ENCODE measurements at places on chromosomes 7 and 10.

GRCh38 chr10:70087616-70088307, 35.1 kb downstream of the MACROH2A2 start:
- DNase-seq: no peak

GRCh38 chr10:90041585-90041984, 340.2 kb downstream of the KIF20B start:
- no peak for DNase-seq

- DNase-seq: no peak
Measured at GRCh38 chr7:37356911-37357636, 91.6 kb downstream of the ELMO1 start.

DNA sequence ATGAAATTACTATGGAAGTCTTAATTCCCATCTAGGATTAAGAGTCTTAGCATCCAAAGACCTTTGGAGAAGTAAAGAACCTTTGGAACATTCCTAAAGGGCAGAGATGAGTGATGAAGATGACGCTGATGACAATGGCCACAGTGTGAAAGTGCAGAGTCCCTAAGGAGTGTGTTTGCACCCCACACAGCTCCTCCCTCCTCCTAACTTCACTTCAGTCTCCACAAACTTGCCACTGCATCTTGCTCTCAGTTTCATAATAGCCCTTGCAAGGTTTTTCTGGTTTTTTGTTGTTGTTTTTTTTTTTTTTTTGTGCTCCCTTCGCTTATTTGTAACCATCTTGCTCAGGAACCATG, 117.5 kb upstream of the ANLN start:
- no peak for DNase-seq

DNA sequence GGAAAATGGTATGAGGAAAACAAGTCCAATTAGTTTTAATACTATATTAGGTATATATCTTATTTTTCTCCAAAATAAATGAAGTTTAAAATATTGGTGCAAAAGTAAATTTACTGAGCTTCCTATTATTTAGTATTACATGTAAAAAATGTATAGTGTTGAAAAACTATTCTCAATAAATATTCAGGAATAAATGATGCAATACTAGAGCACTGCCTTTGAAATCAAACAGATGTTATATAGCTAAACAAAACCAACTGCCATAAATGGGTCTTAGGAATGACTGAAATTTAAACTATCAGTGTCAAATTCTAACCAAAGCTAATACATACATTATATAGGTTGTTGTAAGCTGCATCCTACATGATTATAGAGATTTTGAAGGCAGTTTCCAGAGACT, 1434.0 kb upstream of the LRRTM3 start:
- DNase-seq: no peak

- DNase-seq: no peak
Measured at GRCh38 chr7:94432281-94432670, 37.6 kb downstream of the COL1A2 start.

DNA sequence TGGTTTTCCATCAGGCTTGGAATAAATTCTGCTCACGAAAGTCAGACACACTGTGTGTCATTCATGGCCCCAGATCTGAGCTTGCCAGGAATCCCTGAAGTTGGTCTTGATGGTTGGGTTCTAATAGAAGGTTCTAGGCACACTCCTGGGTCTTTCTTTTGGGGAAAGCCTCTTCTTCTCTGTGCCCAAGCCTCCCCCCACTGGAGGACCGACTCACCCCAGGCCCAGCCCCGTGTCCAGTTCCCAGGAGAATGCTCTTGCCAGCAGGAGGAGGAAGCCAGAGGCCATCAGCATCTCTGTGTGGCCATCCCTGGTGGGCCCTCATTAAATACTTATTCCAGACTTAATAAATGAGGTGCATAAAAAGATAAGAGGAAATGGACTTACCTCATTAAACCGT, 548.0 kb downstream of the TCERG1L start:
- no peak for DNase-seq

DNA sequence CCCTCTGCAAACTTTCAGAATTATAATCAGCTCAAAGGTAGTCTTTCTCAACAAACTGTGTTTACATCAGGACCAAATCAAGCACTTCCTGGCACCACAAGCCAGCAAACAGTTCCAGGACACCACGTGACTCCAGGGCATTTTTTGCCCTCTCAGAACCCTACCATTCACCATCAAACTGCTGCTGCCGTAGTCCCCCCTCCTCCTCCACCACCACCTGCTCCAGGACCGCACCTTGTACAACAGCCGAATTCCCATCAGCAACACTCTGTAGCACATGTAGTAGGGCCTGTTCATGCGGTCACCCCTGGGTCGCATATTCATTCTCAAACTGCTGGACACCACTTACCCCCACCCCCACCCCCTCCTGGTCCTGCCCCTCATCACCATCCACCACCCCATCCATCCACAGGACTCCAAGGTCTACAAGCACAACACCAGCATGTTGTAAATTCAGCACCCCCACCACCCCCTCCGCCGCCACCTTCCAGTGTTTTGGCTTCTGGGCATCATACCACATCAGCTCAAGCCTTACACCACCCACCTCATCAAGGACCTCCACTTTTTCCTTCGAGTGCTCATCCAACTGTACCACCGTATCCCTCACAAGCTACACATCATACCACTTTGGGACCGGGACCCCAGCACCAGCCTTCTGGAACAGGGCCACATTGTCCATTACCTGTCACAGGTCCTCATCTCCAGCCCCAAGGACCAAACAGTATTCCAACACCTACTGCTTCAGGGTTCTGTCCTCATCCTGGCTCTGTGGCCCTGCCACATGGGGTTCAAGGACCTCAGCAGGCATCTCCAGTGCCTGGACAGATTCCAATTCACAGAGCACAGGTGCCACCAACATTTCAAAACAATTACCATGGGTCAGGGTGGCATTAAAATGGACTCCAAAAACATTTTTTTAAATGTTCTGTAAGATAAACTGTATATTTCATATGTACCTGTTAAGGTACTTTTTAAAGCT, 98.7 kb downstream of the KMT2E start:
- DNase-seq: no peak

DNA sequence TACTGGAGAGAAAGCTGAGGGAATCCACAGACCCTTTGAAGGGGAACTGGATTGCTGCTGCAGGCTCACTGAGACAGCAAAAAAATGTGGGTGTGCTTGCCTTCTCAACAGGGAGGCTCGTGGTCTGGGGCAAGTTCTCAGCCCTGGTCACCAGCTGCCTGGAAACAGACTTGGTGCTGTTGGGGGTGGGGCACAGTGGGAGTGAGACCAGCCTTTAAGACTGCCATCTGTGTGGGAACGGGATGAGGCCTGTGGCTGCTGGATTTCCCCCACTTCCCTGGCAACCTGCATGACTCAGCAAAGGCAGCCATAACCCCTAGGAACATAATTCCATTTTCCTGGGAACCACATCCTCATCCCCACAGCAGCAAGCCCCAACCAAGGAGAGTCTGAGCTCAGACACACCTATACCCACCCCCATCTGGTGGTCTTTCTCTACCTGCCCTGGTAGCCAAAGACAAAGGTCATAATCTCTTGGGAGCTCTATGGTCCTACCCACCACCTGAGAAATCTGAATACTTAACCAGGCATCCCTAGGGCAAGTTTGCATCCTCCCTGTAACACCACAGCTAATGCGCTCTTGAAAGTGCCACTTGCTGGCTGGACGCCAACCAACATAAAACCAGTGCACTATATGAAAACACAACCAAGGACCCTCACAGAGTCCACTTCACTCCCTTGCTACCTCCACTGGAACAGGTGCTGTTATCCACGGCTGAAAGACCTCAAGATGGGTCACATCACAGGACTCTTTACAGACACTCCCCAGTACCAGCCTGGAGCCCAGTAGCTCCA, 45.0 kb upstream of the TFEC start:
- no peak for DNase-seq

DNA sequence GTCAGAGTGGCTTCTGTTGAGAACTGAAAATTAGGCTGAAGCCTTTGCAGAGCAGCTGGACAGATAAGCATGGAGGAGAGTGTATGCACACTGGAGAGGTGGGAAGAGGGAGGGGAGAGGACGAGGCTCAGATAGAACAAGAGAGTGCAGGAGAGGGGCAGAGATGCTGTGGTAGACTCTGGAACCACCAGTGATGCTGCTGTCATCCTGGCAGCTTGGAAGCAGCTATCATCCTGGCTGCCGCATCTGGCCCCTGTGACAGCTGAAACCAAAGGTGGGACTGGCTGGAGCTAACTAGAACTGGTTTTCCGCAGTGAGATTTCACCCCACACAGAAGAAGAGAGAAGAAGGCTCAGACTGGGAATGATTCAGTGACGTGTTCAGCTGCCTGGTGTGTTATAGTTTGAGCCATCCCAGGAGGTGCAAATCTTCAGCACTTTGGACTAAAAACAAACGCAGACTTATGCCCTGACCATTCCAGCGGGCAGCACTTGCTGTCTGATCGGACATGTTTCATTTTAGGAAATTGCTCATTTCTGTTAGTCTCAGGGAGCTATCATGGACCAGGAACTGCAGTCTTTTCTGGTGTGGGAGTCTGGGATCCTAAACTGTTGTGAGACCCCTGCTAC, 38.4 kb downstream of the EEPD1 start:
- DNase-seq: no peak

- no peak for DNase-seq
Measured at GRCh38 chr7:133070562-133070961, 11.3 kb downstream of the CHCHD3 start.

DNA sequence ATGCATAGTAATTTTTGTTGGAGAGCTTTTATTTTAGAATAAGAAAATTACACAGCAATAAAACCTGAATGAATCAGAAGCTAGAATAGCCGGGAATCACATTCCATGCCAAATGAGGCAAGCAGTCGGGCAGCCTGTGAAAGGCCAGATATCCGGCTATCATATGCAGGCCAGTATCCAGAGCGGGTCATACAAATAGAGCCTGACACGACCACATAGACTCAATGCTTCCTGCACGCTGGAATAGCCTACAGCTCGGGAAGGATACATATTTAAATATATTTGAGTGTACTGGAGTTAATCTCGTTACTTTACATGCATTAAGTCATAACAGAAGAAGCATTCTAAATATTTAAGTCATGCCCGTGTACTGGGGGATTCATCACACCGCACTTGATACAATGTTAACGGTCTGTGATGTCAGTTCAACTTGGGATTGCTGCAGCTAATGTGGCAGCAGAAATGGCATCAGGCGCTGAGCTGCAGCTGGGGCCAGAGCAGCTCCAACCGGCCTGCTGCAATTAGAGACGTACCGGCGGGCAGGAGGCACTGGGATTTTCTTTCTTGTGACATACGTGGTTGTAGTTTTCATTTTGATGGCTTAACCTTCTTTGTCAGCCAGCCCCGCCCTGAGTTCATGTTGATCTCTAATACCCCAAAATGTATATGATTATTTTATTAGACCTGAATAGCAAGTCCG, 112.0 kb downstream of the EBF3 start:
- no peak for DNase-seq

GRCh38 chr7:47505312-47506007, 76.5 kb downstream of the TNS3 start:
- no peak for DNase-seq

- no peak for DNase-seq
Measured at GRCh38 chr10:113569576-113569975, 16.7 kb downstream of the HABP2 start.

DNA sequence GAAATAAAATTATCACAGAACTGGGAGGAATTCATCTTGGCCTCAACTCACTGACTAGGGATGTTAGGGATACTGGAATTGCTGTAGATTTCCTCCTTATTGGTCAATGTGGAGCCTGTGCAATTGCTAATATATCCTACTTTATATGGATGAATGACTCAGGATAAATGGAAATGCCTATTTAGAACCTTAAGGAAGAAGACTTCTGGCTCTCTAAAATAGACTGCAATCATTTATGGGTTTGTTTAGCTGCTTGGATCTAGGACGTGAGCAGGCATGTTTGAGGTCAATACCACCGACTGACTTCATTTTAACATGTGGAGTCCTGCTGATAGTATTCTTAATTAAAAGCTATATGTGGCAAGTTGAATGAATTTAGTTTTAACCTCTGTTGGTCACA, 1040.1 kb upstream of the LRRN3 start:
- no peak for DNase-seq

GRCh38 chr10:6894405-6894804, 314.3 kb upstream of the PRKCQ start:
- no peak for DNase-seq

DNA sequence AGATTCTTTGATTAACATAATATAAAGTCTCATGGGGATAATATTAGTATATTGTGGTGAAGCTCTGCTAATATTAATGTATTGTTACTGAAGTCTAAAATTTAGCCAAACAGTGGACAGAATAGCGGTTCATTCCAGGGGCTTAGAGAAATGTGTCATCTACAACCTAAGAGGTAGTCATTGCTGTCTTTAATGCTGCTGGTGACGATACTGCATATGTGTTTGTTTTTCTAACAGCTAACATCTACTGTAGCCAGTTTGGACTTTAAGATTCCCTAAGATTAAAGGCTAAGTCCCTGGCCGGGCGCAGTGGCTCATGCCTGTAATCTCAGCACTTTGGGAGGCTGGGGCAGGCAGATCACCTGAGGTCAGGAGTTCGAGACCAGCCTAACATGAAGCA, 102.0 kb upstream of the SAMD8 start:
- no peak for DNase-seq

DNA sequence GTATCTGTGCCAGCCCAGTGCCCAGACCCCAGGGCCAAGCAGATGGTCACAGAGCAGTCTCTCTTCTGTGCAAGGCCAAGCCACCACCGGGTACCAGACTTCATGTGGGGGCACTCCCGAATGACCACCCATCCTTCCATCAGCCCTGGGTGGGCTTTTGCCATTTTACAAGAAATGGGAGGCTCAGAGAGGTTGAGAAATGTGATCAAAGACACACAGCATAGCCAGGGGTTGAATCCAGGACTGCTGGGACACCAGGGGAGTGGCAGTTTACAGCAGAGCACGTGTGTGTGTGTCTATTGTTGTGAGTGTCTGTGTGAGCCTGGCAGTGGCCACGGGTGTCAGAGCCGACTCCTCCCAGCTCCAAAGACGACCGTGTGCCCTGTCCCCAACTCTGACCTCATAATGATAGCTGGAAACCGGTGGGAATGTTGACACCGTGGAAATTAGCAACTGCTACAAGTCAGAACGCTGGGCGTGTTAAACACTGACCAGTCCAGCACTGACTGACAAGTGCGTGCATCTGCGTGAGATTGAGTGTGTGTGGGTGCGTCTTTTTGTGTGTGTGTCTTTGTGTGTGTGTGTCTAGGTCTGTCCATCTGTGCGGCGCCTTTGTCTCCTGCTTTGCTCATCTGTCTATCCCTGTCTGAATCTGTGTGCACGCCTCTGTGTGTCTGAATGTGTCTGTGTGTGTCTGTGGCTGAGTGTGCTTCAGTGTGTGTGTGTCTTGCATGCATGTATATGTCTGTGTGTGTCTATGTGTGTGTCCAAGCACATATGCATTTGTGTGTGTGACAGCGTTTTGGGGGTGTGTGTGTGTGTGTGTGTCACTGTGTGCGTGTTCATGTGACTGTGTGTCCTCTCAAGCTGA, 17.2 kb upstream of the SLC29A4 start:
- no peak for DNase-seq

DNA sequence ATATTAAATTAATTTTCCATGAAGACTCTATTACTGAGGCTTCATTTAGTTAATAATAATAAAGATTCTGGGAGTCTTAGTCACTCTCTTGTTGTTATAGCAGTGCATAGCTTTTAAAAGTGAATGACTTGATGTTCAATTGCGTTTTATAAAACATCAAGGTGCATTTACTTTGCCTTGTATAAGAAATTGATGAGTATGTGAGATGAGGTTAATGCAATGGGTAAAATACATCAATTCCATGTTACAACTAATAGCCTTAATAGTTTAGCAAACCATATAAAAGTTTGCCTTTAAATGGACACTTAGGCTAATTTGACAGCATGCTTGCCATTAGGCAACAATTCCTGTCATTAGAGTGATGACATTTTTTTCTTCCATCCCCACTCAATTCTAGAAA, 173.6 kb upstream of the TEX47 start:
- no peak for DNase-seq
